LHCN-M2 (cell line): ENCODE measurements at places on chromosomes 12 and 14. TPM values are rescaled to one million over a fixed set of nuclear protein-coding genes. Genes with fewer than 3 reads are reported as not detected.
A peak's percentile ranks its signal among the peaks of the same experiment; 100 is the strongest.

DNA sequence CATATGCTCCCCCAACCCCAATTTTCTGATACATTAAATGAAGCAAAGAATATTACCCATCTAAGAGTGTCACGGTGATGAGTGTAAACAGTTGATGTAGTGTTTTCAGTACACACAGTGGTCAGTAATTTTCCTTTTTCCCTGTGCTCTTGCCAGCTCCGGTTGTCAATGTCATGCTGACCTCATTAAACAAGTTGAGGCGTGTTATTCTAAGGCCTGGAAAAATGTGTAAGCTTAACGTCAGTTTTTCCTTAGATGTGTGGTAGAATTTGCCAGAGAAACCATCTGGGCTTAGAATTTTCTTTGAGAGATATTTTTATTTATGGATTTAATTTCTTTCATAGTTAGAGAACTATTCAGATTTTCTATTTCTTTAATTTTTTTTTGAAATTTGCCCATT, 11.7 kb upstream of the SERPINA6 start:
- DNase-seq: no peak

The RASSF8 gene
- total RNA-seq: 24.1 and 26.6 TPM in 2 replicates

GRCh38 chr12:76449016-76449415, 100.8 kb upstream of the BBS10 start:
- DNase-seq: no peak

DNA sequence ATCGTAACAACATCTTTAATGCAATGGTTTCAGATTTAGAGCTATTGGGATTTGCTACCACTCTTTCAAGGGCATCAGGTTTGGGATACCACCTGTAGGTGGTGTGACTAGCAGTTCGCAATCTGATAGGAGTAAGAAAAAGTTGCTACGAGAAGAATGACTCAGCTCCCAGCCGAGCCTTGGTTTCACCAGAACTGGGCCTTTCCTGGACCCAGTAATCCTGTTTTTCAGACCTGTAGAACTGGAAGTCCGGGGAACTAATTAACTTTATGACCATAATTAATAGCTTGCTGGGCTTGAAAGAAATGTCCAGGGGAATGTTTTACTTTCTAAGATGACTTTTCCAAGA, 770 bp downstream of the ABHD4 start:
- DNase-seq: peak; percentile 37

DNA sequence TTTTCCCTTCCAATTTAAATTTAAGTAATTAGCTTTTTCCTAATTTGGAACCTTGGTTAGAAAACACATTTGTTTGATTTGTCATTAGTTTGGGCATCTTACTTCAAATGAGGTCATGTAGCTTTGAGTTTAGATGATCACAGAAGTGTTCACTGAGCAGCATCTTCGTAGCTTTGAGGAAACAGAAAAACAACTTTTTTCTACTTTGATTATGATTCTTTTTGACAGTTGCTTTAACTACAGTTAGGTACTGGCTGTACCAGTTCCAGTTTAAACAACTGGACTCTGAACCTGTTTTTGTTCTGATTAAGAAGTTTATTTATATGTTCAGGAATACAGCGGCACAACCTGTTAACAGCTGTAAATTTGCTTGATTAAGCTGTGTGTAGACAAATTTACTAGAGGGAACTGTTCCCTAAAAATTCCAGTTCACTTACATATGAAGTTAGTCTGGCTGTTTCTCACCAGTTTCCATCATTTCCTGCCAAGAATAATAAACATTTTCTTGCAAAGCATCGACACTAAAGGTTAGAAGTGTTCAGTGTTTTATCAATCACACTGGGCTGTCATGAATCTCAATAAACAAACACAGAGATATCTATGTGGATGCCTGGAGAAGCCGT, 191.9 kb downstream of the RAD51B start:
- DNase-seq: peak; percentile 57

GRCh38 chr12:84561351-84561750, 351.2 kb downstream of the SLC6A15 start:
- DNase-seq: peak; percentile 2

The CDC42BPB gene
- 56.6 and 59.5 TPM in 2 replicates for total RNA-seq

DNA sequence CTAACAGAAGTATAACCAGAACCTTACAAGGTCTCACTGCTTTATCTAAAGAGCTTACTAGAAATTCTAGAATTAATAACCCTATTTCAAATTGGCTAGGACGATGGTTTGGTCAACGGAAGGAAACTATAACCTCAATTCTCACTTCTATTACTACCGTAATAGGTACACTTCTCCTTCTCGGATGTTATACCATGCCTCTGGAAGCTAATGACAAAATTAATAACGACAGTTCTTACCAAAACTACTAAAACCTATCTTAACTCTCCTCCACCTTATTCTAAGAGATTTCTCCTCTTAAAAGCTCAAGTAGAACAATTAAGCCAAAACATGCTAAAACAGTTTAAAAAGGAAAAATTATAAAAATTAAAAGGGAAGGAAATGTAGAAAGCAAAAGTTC, 23.7 kb upstream of the UBC start:
- DNase-seq: no peak
